ENCODE measurements at places on chromosomes 1 and 21.

GRCh38 chr1:11058595-11059154 lies 1.1 kb downstream of the SRM start:
- DNase-seq = no peak

- no peak for DNase-seq
Observed at GRCh38 chr1:204286315-204286714, 72.5 kb upstream of the GOLT1A start.

DNA sequence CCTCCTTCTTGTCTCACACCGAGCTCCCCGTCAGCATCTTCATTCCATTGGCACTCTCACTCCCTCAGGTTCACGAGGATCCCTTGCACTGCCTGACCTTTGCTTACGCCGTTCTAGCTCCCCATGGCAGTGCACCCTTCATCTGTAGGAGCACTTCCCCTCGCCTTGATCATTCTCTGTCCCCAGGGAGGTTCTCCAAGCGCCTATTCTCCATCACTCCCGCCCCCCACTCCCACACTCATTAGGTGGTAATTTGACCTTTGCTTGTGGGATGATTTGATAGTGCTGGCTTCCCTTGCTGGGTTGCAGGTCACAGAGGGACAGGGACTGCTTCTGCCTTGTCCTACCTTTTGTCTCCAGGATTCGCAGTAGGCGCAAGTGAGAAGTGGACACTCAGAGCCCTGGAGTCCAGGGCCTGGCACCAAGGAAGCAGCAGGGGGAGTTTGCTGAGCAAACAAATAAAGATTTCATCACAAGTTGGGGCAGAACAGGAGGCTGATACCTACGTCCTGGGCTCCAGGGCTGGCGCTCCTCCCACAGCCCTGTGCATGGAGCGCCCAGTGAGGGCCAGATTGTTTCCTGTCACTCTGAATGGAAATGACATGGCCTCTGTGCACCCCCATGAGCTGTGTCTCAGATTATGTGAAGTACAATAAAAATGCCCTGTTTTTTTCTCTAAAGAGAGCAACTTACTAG lies 82.0 kb upstream of the RUNX3 start:
- DNase-seq = no peak

- no peak for DNase-seq
Observed at GRCh38 chr1:55288245-55288644, 73.1 kb upstream of the USP24 start.
